ENCODE measurements at places on chromosomes 13 and 19.

- no peak for DNase-seq
Measured at GRCh38 chr13:80441968-80442367, 101.0 kb upstream of the SPRY2 start.

DNA sequence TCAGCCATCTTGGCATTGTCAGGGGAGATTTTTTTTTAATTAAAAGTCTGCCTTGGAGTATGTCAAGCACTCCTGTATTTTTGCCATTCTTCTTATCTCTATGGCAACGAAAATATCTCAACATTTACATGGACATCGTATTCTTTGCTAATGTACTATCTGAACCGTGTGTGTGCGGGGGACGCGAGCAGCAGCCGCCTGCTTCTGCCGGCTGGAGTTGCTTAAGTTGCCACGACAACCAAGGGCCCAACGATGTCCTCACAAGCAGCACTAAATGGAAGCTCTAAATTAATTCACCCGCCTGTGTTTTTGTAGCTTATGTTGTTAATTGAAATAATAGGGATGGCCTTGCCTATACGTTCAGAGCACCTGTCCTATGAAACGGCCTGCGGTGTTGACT lies 309.5 kb downstream of the TEX29 start:
- DNase-seq = no peak

GRCh38 chr13:60654415-60654814 lies 257.4 kb downstream of the TDRD3 start:
- no peak for DNase-seq

DNA sequence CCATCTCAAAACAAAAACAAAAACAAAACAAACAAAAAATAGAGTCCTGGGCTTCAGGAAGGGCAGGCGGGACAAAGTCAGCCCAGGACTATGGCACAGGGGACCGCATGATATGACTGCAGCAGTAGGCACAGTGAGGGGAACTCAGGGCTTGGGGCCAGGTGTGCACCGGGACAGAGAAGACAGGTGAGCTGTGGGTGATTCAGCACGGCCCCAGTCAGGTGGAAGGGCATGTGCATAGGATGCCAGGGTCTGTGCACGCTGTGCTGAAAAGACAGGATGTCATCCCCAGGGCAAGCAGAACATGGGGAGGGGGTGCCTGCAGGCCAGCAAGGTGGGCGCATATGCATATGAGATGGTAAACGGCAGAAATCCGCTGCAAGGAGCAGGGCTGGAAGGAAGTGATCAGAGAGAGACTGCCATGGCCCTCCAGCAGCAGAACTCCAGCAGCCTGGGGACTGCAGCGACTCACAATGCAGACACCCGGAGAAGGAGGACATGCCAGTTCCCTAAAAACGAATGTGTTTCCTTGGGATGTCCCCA lies 15.0 kb downstream of the EPS15L1 start:
- no peak for DNase-seq

DNA sequence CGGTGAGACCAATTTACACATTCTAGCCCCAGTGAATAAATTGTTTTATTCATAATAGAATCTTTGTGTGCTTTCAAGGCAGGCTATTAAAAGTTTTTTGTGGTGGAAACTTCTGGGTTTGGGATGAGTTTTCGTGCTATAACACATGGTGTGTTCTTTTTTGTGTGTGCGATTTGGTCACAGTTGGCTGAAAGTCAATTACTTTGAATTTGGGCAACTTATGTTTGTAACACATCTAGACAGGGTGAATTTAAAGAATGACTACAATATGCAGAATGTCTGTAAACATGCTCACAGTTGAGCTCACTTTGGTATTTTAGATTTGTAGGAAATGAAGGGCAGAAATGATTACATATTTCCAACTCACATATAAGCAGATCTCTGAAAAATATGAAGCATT lies 307.1 kb downstream of the OXGR1 start:
- no peak for DNase-seq

DNA sequence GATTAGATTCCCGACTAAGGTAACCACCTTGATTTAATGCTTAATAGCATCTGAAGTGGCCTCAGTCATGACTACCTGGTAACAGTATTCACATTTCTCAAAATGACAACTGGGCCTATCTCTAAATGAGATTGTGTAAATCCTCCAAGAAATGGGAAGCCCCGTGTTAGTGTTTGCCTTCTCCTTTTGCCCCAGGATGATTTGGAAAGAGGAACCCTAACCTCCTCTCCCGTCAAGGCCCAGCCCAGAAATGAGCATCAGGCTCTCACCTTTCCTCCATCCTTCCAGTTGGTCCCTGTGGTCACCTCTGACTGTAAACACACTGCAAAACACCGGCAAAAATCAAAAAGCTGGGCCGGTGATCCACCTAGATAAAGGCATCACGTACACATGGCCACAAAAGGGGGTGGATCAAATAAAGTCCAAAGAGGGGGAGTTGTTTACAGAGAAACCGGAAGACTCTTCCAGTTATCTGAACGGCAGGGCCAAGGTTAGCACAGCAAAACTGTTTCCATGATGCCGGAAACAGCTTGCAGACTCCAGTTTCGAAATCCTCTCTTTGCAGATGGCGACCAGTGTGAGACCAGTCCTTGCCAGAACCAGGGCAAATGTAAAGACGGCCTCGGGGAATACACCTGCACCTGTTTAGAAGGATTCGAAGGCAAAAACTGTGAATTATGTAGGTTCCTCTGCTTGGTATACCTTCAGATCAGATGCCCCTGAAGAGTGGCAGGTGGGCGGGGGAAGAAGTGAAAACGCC lies 16.4 kb downstream of the F10 start:
- DNase-seq = no peak

- DNase-seq = no peak
Measured at GRCh38 chr19:3481241-3482090, 1.1 kb upstream of the SMIM24 start.

- no peak for DNase-seq
Measured at GRCh38 chr19:8445488-8446001, 770 bp downstream of the HNRNPM start.

GRCh38 chr19:16074488-16075365 lies 1.6 kb upstream of the TPM4 start:
- no peak for DNase-seq

DNA sequence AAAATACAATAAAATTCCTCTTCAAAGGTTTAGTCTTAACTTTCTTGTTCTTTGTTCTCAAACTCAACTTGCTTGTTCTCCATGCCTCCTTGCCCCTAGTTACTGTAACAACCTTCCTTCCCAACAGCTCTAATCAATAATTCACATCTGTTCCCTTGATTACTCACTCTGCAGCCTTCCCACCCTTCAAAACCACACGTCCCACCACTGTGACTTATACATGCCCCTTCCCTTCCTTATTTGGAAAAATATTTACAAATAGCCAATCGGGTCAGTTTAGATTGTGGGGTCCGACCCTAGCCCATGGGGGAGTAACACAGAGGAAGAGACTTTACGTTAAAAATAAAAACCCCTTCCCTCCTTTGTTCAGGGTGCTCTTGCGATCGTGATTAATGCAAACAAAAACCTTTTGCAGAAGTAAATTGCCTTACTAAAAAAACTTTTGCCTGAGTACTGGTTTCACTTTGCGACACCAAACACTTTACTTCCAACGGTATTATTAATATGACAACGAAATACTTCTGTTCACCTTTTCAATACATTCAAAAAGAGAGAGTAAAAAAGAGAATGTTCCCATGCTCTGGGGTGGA lies 512 bp upstream of the ZNF93 start:
- DNase-seq = no peak

DNA sequence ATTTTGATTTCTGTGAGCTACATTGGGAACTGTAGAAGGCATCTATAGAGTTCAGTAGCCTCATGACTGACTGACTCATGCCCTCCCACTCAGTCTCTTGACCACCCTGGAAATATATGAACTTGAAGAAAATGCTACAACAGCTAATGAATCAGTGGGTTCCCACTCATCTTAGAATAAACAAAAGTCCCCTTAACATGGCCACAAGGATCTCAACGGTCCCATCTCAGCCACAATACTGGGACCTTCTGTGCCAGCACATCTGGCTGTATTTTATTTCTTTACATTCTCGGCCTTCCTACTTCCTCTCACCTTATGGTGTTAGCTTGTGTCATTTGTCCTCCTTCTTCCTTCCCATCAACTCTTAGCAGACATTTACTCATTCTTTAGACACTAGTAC lies 619.8 kb downstream of the DCT start:
- DNase-seq = no peak

- DNase-seq = no peak
Measured at GRCh38 chr19:47109177-47109540, 4.4 kb downstream of the ZC3H4 start.

DNA sequence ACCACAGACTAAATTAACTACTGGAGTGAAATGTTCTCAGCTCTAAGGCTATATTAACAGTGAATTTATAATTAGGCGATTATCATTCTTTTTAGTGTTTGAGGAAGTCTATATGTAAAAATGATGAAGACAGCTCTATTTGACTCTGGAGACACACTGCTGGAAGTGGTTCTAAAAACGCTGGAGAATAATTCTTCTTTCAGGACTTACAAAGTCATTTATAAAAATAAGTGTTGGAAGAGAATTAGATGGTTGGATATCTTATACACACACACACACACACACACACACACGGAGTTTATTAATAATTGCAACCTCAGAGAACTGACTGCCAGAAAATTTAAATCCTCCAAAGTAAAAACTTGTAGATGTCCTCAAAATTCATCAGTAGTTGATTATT lies 1171.3 kb downstream of the EFNB2 start:
- DNase-seq = no peak

DNA sequence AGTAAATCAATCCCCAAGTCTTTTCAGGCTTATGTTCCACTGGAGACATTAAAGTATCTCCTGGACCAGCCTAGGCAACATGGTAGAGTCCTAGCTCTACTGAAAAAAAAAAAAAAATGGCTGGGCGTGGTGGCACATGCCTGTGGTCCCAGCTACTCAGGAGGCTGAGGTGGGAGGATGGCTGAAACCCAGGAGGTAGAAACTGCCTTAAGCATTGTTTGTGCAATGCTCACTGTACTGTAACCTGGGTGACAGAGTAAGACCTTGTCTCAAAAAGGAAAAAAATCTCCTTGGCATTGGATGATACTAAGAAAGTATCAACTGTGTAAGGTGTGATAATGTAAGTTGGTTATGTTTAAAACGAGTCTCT lies 8.8 kb downstream of the KLK8 start:
- no peak for DNase-seq

- DNase-seq = no peak
Measured at GRCh38 chr19:3006075-3006767, 22.9 kb downstream of the TLE2 start.

- no peak for DNase-seq
Measured at GRCh38 chr13:73138276-73138637, 79.5 kb downstream of the KLF5 start.

DNA sequence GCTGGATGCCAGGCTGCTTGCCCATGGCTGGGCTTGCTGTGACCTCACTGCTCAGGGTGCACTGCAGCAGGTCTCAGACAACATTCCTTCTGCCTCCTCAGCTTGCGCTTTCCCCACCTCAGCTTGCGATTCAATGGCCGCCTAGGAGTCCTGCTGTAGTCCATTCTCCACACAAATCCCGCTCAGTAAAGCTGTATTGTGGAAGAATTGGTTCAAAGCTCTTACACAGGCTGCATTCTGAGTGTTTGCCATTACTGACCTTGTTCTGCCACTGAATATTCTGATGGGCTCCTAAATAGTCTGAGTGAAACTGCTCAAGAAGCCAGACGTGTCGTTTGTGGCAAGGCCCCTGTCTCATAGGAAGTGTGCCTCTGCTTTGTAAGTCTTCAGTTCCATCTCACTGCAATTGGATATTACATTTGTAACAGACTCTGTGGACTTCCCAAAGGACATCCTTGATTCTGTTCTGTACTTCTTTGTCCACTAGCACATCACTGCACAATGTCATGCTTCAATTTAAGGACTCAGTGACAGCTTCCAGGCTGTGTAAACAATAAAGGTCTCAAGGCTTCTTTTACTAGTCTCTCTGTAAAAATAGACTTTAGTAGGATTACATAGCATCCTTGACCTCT lies 49.8 kb downstream of the KATNAL1 start:
- DNase-seq = no peak

DNA sequence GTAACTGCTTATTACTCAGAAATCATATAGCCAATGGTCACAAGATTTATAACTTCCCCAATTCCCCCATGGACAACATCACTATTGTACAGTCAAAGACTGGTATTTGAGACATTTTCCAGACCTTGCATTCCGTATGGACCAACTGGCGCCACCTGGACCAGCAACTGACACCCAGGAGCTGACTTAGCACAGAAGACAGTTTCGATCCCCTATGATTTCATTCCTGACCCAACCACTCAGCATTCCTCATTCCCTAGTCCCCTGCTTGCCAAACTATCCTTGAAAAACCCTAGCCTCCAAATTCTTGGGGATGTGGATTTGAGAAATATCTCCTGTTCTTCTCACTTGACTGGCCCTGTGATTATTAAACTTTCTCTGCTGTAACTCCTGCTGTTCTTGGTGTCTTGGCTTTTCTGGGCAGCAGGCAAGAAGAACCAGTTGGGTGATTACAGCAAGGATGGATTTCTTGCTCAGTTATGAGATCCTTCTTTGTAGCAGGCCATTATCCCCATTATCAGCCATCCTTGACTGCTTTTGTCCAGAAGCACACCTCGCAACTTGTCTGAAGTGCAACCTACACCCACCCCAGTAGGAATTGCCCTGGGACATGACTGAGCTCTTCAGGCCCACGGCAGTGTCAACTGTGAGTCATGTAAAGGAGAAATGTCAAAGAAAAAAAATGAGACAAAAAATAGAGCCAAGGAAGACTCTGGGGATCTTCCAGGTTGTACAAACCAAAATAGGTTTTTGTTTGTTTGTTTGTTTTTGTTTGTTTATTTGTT lies 13.7 kb upstream of the MAP3K10 start:
- no peak for DNase-seq

DNA sequence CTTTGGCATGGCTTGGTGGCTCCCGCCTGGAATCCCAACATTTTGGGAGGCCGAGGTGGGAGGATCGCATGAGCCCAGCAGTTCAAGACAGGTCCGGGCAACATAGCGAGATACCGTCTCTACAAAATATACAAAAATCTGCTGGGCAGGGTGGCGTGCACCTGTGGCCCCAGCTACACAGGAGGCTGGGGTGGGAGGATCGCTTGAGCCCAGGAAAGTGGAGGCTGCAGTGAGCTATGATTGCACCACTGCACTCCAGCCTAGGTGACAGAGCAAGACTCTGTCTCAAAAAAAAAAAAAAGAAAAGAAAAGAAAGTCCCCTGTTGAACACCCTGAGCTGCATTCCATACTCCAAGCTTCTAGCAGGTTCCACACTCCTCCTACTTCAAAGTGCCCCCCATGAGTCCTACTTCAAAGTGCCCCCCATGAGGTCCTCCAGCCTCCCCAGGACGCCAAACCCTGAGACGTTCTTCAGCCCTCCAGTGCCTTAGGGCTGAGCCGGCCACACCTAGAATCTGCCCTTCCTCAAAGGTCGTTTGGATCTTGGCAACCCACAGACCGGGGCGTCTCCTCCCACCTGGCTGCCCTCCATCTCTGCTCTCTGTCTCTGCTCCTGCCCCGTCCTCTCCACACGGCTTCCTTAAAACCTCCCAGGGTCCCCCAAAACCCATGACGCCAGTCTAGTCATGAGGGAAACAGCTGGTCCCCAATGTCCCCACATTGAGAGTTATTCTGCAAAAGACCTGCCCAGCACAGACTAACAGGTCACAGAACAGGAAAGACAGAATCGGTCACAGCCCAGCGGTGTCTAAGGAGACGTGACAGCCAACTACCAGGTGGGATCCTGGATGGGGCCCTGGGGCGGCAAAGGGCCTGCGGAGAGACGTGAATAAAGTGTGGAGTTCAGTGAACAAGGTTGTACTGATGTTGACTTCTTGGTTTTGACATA lies 4.8 kb downstream of the TJP3 start:
- DNase-seq = no peak
